ENCODE measurements at places on chromosomes 5 and 9.

- DNase-seq = no peak
Measured at GRCh38 chr5:123546657-123547056, 34.7 kb downstream of the CSNK1G3 start.

DNA sequence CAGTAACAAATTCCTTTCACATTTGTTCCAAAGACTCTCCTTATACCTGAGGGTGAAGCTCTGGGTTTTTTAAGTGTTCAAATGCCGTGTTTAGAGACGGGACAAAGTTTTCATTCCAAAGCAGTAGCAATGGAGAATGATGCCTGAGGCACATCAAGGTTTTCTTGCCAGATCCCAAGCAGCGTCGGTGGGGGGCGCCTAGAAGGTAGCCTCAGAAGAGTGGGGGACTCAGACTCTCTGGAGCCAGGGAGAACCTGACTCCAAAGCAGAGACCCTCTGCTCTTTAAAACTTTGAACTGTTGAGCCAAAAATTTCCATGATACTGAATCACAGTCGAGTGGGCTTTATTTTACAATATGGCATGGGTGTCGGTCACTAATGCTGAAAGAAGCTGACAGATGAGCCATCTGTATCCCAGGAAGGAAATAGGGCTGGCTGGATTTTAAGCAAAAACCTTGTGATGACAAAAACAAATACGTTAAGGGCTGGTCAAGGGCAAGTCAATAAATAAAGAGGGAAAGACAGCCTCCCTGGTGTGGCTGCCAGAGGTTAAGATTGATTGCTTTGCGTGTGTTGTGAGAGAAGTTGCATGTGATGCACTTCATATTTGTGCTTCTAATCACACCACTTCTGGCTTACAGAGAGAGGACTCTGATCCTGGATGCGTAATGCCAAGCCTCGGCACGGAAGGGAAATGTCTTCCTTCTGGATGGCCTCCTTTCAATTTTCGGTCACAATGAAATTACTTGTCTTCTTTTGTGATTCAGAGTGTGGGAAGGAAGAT is 161.1 kb upstream of the EFNA5 start:
- no peak for DNase-seq

DNA sequence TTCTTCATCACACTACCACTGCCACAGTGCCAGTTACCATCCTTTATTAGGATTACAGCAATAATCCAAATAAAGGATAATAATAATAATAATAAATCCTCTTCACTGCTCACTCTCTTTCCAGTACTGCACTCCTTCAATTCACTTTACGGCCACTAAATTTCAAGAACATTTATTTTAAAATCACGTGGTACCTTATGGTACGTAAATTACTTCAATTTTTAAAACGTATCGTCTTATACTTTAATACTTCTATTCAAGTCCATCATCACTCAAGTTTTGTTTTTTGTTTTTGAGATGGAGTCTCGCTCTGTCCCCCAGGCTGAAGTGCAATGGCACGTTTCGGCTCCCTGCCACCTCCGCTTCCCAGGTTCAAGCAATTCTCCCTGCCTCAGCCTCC is 36.5 kb downstream of the PTBP3 start:
- DNase-seq = no peak

- DNase-seq = no peak
Measured at GRCh38 chr5:74446725-74447241, 193.7 kb downstream of the ENC1 start.

GRCh38 chr9:92173318-92173717 is 58.1 kb upstream of the SPTLC1 start:
- DNase-seq = no peak

DNA sequence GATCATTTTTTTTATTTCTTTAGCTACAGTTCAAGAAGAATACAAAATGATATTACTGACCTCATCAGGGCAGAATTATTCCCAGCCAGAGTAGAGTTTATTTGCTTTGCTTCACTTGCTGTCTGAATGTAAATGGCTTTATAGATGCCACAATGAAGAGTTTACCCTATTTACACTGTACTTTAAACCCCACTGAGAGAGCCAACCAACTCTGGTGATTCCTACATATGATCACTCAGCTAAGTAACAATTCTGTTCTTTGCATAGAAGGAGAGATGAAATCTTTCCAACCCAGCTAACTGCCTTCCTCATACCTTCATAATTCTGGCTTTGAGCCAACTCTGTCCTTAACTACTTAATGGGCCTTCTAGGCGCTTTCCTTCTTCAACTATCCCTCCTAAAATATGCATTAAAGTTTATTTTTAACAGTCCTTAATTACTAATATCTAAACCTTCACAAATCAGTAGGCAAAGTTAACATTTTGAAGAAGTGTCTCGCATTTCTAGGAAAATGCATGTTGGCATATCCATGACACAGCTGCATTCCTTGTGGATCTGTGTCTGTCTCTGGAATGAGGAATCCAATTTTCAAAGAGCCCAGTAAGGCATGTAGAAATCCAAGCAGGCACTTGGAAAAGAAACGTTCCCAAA is 284.8 kb upstream of the GRAMD2B start:
- no peak for DNase-seq

GRCh38 chr5:178368274-178368673 is 135.7 kb upstream of the PHYKPL start:
- DNase-seq = no peak

DNA sequence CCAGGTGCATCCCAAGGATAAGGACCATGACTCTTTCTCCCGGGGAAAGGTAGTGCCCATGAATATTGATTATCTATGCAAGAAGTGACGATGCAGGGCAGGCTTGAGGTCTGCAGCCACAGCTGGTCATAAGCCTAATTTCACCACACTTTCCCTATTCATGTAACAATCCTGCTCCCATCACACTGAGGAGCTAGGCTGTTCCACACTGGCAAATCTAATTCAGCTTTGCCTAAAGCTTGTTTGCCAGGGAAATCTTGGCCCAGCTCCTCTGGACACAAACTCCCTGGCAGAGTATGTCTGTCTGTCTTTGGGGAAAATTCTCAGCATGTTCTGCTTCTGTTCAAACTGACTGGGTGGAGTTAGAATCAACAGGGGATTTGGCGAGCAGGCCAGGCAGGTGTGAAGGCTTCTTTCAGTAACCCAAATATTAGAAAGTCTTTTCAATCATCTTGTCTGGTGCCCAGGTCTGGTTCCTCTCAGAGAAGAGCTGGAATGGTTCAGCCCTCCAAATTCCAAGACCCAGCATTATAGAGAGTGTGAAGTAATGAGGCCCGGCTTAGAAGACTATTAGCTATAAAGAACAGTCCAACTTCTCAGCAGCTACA is 88.5 kb upstream of the SPDL1 start:
- no peak for DNase-seq

DNA sequence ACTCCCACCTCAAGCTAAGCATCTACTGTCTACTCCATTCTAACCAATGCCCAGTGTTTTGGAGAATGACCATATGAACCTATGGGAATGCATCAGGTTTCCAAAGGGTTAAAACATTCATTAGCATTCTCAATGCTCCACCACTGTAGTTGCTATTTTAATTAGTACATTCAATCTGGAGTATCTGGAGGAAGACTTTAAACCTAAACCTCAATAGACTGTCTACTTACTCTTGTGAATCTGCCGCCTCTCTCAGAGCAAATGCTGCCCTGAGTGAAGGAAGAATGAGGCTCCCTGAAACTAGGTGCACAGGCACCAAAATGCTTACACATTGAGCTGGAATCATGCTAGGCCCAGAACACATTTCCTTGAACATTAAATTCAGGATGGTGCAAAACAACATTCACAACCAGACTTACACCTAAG is 2.0 kb downstream of the ENC1 start:
- DNase-seq = no peak

- no peak for DNase-seq
Measured at GRCh38 chr5:1820926-1821325, 19.7 kb downstream of the NDUFS6 start.

GRCh38 chr5:75656311-75657003 is 45.2 kb downstream of the ANKDD1B start:
- no peak for DNase-seq

DNA sequence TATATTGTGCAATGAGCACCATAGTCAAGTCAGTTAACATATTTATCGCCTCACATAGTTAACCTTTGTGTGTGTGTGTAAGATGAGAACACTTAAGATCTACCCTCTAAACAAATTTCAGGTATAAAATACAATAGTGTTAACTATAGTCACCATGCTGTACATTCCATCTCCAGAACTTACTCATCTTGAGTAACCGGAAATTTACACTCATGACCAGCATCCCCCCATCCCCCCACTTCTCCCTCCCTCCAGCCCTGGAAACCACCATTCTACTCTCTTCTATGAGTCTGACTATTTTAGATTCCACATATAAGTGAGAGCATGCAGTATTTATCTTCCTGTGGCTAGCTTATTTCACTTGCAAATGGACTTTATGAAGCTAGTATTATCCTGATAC is 40.3 kb downstream of the ZNF354A start:
- no peak for DNase-seq

GRCh38 chr9:1328341-1328740 is 278.2 kb downstream of the DMRT2 start:
- no peak for DNase-seq

DNA sequence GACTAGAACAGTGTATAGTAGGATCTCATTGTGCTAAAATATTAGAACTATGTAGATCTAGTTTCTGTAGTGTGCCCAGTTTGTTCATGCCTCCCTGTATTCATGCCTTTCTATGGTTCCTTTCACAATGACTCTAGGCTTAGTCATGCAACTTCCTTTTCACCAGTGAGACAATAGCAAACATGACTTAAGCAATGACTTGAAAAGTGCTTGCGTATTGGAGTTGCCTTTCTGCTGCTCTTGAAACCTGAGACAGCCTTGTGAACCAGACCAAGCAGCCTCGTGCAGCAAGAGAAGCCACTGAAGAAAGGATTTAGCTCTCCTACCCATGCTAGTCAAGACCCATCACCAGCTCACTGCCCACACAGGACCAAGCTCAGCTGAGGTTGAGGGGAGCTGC is 294.5 kb upstream of the TAS2R1 start:
- no peak for DNase-seq

DNA sequence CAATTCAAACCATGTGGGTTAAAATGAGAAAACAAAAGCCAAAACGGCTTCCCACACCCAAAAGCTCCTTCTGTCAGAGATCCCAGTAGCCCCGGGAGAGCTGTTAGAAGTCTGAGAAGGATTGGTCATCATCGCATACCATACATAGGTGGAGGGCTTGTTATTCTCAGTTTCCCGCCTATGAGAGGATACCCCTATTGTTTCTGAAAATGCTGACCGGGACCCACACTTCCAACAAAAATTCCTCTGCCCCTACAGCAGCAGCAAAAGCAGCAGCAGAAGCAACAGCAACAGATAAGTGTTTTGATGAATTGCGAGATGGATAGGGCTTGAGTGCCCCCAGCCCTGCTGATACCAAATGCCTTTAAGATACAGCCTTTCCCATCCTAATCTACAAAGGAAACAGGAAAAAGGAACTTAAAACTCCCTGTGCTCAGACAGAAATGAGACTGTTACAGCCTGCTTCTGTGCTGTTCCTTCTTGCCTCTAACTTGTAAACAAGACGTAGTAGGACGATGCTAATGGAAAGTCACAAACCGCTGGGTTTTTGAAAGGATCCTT is at the start of gene TEK:
Gene TEK, plus strand, starts transcription at position 245 of the 561 bp plus-strand sequence. CDS start 366 bp downstream, outside the sequence.
- DNase-seq = no peak

- peak; percentile 54 for DNase-seq
Measured at GRCh38 chr9:121156263-121156731, 45.4 kb downstream of the RAB14 start.

- DNase-seq = no peak
Measured at GRCh38 chr5:106321242-106321641, 1349.5 kb downstream of the EFNA5 start.

GRCh38 chr9:21239911-21240310 is at the start of gene IFNA14:
Gene IFNA14 (minus strand): TSS chr9:21240005. CDS start chr9:21239935, 70 bp downstream.
- DNase-seq = no peak

- DNase-seq = no peak
Measured at GRCh38 chr5:107277485-107278125, 393.1 kb downstream of the EFNA5 start.

DNA sequence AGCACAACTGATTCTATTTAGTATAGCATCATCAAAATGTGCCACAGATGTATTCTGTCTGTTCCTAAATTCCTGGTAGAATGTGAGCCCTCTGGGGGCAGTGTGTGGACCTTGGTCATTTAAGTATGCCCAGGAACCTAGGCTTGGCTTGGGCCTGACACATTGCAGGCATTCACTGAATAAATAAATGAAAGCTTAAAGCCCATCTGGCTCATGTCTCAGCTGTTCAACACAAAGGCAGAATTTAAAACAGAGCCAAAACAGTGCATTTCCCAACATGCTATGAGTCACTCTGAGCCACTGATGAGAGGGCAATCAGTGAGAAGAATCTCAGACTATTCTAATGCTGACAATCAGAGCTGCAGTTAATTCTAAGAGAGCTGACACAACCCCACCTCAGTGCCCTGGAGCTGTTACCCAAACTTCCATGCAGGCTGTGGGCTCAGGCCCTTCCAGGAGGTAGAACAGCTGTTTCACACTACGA is 8.1 kb downstream of the FAM193B start:
- DNase-seq = no peak

- DNase-seq = no peak
Measured at GRCh38 chr5:76821136-76821535, 2.3 kb downstream of the F2RL1 start.

GRCh38 chr5:134634227-134634626 is 1.6 kb upstream of the SAR1B start:
- DNase-seq = no peak

- no peak for DNase-seq
Measured at GRCh38 chr5:88815050-88815789, 67.8 kb downstream of the MEF2C start.
